ENCODE measurements at places on chromosomes 11 and 22.
A peak's percentile ranks its signal among the peaks of the same experiment; 100 is the strongest.

GRCh38 chr11:100991541-100991940 lies 138.1 kb downstream of the PGR start:
- DNase-seq, result no peak

GRCh38 chr11:18669711-18670110 lies 28.9 kb upstream of the TMEM86A start:
- DNase-seq, result no peak

- no peak for DNase-seq
Measured at GRCh38 chr22:32926600-32926999, 125.1 kb downstream of the TIMP3 start.

DNA sequence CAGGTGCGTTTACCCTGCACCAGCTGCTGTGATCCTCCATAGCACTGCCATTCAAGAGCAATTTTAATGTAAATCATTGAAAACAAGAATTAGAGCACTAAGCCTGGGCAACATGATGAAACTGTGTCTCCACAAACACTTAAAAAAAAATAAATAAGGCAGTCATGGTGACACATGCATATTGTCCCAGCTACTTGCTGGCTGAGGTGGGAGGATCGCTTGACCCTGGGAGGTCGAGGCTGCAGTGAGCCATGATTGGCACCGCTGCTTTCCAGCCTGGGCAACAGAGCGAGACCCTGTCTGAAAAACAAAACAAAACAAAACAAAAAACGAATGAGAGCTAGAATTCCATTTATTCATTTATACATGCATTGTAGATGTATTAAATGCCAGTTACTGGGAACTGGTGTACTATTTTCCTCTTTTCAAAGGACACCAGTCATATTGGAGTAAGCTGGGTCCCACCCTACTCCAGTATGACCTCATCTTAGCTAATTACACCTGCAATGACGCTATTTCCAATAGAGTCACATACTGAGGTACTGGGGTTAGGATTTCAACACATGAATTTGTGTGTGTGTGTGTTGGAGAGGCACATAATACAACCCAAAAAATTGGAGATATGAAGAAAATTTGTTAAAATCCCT lies 101.9 kb downstream of the MICAL2 start:
- no peak for DNase-seq

GRCh38 chr11:131668500-131669400 lies 298.3 kb downstream of the NTM start:
- DNase-seq, result peak; percentile 22

DNA sequence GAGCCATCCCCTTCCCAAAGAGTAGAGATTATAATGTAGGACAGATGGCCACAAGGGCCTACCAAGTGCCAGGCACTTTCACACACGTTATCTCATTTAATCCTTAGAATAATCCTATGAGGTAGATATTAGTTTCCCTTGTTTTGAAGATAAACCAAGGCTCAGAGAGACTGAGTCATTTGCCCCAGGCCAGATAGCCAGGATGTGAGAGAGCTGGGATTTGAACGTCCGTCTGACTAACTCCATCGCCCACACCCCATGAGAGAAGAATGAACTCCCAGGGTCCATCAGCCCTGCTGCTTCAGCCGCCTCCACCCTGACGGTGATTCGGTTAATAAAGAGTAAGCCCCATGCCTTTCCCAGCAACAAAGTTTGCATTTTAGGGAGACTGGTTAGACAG lies 10.7 kb downstream of the PRG3 start:
- DNase-seq, result no peak

DNA sequence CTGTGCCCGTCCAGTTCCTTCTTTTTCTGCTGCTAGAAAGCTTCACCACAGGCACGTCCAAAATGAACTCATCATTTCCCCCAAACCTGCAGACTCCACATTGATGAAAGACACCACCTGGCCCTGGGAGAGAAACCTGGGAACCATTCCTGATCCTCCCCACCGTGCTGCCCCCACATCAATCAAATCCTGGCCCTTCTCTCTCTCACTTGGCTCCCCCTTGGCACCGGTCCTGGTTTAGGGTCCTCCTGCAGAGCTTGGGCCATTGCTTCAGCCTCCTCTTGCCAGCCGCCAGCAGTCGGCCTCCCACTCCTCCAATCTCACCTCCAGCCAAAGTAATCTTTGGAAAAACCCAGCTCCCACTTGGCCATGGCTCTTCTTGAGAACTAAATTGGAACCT lies 38.5 kb downstream of the RIBC2 start:
- no peak for DNase-seq

DNA sequence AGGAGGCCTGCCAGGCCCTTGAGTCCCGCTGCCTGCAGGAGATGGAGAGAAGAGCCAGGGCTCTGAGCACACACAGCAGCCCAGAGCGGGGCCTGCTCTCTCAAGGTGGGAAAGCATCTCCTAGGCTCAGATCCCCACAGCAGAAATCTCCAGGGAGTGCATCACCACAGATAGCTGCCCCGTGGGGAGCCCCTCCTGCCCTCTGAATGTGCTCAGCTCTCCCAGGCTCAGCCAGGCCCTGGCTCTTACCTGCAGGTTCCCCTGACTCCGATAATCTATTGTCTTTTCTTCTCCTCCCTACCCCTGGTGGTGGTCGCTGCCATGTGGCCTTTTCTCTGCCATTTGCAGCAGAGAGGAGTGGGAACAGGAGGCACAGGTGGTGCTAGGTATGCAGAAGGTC lies 49.9 kb downstream of the BTG4 start:
- DNase-seq, result no peak

- peak; percentile 11 for DNase-seq
Measured at GRCh38 chr11:78350646-78351165, 66.9 kb downstream of the GAB2 start.

DNA sequence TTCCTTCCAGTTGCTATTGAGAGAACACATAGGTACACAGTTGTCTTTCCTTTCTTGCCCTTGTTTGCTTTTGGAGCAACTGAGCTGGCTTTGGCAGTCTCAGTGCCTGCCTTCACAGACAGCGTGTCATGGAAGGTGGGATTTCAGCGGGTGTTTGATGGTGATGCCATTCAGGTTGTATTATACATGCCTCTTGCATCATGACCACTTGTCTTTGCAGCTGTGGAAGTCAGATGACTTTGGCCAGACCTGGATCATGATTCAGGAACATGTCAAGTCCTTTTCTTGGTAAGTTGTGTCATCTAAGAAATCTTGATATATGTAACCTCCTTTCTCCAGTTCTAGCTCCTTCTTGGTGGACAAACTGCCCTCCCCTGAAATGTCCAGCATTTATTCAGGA lies 37.1 kb upstream of the SORL1-AS1 start:
- DNase-seq, result no peak

GRCh38 chr11:61120706-61121191 lies 18.5 kb downstream of the CD5 start:
- peak; percentile 79 for DNase-seq

Data from CD4-positive, alpha-beta T cell treated with Interleukin-10 for 1 hour (primary cell).